ENCODE measurements at places on chromosomes 7 and 10. TPM values are rescaled to one million over a fixed set of nuclear protein-coding genes. Genes with fewer than 3 reads are reported as not detected.
A peak's percentile ranks its signal among the peaks of the same experiment; 100 is the strongest.

DNA sequence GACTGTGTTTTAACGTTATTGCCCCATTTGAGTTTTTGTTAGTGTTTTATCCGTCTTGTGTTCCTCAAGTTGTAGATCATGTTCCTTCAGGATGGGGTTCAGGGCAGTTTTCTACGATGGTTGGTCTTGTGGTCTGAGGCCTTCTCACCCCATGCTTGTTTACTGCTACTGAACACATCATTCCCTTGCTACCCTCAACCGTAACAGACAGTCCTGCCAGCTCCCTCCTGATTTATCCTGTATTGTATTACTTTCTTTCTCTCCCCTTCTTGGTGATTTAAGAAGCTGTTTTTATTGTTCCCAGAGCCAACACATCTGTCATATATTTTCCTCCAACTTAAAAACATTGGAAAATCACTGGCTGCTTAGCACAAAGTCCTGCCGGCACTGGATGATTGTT, 719.8 kb downstream of the INHBA start:
- no peak overlapping the region for H3K27ac ChIP-seq
- no peaks in the 10 kb centered on the region for H3K27me3 ChIP-seq
- H3K36me3 ChIP-seq, result no peaks in the 10 kb centered on the region
- H3K4me1 ChIP-seq, result no peaks in the 10 kb centered on the region
- DNase-seq, result no peak

GRCh38 chr7:32470871-32471270, 19.3 kb downstream of the LSM5 start:
- DNase-seq, result no peak
- H3K27me3 ChIP-seq, result no peaks in the 10 kb centered on the region
- no peaks in the 10 kb centered on the region for H3K36me3 ChIP-seq
- no peaks in the 10 kb centered on the region for H3K4me1 ChIP-seq
- H3K4me3 ChIP-seq, result no peak overlapping the region
- no peak overlapping the region for H3K27ac ChIP-seq

PDZD7 gene
- total RNA-seq, result 1.9 TPM

EFCAB10 gene
- not detected for total RNA-seq

LMTK2 gene
- 10.0 TPM for total RNA-seq

ABCC2 gene
- total RNA-seq, result 0.73 TPM

- peaks cover 11% of the 10 kb centered on the region for H3K4me1 ChIP-seq
- no peaks in the 10 kb centered on the region for H3K36me3 ChIP-seq
- H3K4me3 ChIP-seq, result no peak overlapping the region
- peaks cover 22% of the 10 kb centered on the region for H3K27me3 ChIP-seq
- no peak overlapping the region for H3K27ac ChIP-seq
- no peak for DNase-seq
Observed at GRCh38 chr7:22718200-22718711, 8.7 kb upstream of the IL6 start.

- no peak for DNase-seq
- H3K27ac ChIP-seq, result no peak overlapping the region
- H3K4me1 ChIP-seq, result no peaks in the 10 kb centered on the region
- no peaks in the 10 kb centered on the region for H3K27me3 ChIP-seq
- H3K36me3 ChIP-seq, result no peaks in the 10 kb centered on the region
Observed at GRCh38 chr7:36545291-36545690, 155.6 kb downstream of the ANLN start.

GRCh38 chr10:79459243-79459642, 13.8 kb upstream of the ZCCHC24 start:
- no peak overlapping the region for H3K4me3 ChIP-seq
- DNase-seq, result no peak
- H3K27ac ChIP-seq, result no peak overlapping the region
- H3K4me1 ChIP-seq, result no peaks in the 10 kb centered on the region
- H3K36me3 ChIP-seq, result no peaks in the 10 kb centered on the region

DNA sequence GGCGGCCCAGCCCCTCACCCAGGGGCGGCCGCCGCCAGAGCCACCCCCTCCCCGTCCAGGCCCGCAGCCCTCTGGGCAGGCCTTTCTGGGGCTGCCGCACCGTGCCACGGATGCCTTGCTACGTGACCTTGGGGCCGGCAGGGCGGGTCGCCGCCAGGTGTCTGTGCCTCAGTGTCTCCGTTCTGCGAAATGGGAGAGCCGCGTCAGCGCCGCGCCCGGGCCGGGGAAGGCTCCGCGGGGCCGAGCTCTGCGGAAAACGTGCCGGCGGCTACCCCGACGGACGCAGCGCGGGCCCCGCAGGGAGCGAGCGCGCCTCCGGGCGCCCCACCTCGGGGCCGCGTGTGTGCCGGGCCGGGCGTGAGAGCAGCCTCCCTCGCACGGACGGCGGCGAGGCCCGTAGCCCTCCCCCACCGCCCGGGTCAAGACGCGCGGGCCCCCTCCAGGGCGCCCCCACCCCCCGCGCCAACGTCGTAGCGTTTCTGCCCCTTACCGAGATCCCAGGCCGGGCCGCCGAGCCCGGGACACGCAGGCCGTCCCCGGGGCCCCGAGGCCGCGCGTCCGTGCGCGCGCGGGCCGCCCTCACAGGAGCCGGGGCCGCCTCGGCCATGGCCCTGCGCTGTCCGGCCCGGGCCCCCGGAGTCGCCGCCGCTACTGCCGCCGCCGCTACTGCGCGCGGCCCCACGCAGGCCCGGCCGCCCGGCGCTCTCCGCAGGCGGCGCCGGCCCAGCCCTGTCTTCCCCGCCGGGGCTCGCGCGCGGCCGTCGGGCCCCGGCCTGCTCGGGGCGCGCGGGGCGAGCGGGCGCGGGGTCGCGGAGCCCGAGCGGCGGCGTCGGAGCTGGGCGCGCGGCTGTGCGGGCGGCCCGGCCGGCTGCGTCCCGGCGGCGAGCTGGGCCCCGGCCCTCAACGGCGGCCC, 1.1 kb downstream of the ZNF777 start:
- H3K27me3 ChIP-seq, result peaks cover 20% of the 10 kb centered on the region
- peak overlapping the region; percentile 44 for H3K4me3 ChIP-seq
- no peak overlapping the region for H3K27ac ChIP-seq
- peaks cover 18% of the 10 kb centered on the region for H3K4me1 ChIP-seq

CTAGE4 gene
- 5.3 TPM for total RNA-seq

DNA sequence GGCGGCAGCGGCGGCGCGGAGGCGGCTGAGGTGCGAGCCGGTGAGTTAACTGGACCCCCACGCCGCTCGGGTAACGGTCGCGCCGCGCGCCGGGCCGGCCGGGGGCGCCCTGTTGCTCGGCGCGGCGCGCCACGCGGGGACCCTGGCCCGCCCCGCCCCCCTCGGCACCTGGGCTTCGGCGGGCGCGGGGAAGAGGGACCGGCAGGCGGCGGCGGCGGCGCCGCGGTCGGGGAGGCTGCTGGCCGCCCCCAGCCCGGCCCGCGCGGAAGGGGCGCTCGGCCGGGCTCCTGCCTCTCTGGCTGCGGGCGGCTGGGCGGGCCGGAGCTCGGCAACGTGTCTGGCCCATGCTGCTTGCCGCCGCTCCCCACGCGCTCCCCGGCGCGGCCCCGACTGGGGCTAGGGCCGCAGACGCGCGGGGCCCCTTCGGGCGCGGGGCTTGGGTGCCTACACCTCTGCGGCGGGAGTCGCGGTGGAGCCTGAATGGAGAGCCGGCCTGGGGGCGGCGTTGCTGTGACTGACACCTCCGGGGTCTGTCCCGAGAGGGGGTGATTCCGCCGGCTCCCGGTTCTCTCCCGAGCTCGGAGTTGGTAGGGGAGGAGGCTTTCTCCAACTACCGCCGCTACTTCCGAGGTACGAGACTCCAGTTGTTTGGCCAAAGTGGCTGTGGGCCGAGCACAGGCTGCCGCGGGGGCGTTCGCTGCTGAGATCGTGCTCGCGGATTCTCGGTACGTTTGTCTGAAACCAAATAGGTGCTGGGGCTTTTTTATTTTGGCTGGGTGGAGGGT, 494 bp downstream of the PALS2 start:
- peaks cover 29% of the 10 kb centered on the region for H3K27me3 ChIP-seq
- H3K27ac ChIP-seq, result peak overlapping the region; percentile 37
- H3K4me3 ChIP-seq, result peak overlapping the region; percentile 89

- no peak overlapping the region for H3K4me3 ChIP-seq
- H3K27me3 ChIP-seq, result peaks cover 3% of the 10 kb centered on the region
- H3K27ac ChIP-seq, result no peak overlapping the region
- peaks cover 13% of the 10 kb centered on the region for H3K4me1 ChIP-seq
Observed at GRCh38 chr7:74141705-74142104, 32.5 kb upstream of the EIF4H start.

DNA sequence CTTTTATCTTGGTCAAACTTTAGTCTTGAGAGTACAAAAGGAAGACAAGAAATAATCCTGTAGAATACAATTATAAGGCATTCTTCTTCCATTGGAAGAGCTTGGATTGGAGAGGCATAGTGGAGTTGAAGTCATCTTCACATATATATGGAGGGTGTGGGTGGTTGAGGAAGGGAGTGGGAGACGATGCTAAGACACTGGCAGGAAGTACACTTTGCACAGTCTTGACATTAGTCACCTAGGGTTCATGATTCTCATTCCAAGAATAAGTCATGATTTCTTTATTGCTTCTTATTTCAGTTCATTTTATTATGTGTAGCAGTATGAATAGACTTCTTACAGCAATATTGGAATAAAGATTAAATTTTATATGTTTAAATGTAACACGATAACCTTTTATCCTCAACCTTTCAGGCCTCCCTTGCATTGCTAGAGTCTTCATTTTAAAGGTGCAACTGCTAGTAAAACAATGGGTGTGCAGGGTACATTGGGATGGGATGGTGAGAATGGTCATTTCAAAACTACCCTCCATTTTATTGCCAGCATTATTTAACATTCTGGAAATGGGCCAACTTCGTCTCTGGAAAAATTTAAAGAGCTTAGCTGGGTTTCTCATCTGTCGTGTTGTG, 12.3 kb upstream of the SLC26A3 start:
- peak; percentile 20 for DNase-seq
- H3K27ac ChIP-seq, result no peak overlapping the region

PDCD11 gene
- 39.6 TPM for total RNA-seq

DNA sequence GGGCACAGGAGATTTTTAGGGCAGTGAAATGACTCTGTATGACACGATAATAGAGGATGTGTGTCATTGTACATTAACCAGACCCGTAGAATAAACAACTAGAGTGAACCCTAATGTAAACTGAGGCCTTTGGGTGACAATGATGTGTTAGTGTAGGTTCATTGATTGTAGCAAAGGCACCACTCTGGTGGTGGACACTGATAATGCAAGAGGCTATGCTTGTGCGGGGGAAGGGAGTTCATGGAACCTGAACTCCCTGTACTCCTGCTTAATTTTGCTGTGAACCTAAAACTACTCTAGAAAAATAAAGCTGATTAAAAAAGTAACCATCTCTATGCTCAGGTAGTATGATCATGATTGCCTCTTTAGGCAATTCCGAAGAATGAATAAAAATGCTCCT, 96.3 kb upstream of the VIPR2 start:
- no peak for DNase-seq
- H3K4me1 ChIP-seq, result no peaks in the 10 kb centered on the region
- peaks cover 7% of the 10 kb centered on the region for H3K27me3 ChIP-seq
- no peaks in the 10 kb centered on the region for H3K36me3 ChIP-seq
- no peak overlapping the region for H3K27ac ChIP-seq

POP7 gene
- total RNA-seq, result 35.2 TPM

DNA sequence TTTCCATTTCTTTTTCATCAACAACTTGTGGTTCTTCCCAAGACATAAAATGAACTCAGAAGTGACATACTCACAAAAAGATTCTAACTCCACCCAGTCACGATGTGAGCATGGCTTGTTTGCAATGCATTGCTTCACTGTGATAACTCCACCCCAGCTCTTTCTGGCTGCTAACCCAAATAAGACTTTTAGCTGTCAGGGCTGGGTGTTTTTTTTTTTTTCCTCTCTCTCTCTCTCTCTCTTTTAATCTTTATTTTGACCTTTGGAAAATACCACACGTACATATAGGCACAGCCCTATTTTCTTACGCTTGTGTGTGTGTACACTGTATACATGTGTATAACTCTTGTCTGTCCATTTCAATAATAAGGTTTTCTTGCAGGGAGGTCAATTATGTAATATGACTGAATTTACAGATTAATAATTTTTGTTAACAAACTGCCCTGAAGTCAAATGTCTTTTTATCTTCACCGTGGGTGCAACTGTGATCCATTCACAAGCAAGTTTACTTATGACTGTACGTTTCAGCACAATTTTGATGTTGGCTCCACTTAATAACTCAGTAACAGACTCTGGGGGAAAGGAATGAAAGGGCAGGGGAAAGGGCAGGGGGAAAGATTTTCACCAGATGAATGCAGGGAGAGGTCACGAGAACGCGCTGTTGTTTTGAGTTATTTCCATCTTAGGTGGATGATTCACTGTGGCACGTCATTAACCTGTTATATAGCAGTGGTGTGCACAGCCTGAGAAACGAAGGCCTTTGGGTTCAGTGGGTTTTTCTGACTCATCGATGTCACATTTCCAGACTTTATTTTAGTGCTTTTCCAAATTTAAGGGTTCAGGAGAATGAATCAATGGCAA, 49.1 kb downstream of the APBB1IP start:
- peaks cover 32% of the 10 kb centered on the region for H3K36me3 ChIP-seq
- peak overlapping the region; percentile 64 for H3K4me3 ChIP-seq
- H3K4me1 ChIP-seq, result peaks cover 56% of the 10 kb centered on the region
- peak; percentile 74 for DNase-seq
- H3K27me3 ChIP-seq, result no peaks in the 10 kb centered on the region

- no peaks in the 10 kb centered on the region for H3K4me1 ChIP-seq
- no peak for DNase-seq
- H3K27me3 ChIP-seq, result peaks cover 16% of the 10 kb centered on the region
- no peak overlapping the region for H3K4me3 ChIP-seq
- no peak overlapping the region for H3K27ac ChIP-seq
Observed at GRCh38 chr7:26443751-26444150, 152.1 kb downstream of the SNX10 start.

DNA sequence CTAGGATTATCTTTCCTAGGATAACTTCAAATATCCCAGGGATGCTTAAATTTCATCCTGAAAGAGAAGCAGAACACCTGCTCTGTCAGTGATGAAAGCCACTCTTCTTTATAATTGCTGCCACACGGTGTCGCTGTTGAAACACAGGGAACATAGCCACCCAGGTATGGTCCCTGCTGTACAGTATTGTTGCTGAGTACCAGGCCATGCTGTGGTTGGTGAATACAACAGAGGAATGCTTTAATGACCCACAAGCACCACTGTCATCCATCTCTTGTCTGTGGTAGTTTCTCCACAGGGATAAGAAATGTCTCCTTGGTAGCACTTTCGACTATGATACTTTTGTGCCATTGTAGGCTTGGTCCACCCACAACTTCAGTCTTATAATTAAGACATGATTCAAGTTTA, 70.6 kb upstream of the STARD3NL start:
- H3K27ac ChIP-seq, result no peak overlapping the region
- H3K27me3 ChIP-seq, result peaks cover 27% of the 10 kb centered on the region
- H3K4me3 ChIP-seq, result no peak overlapping the region
- H3K4me1 ChIP-seq, result no peaks in the 10 kb centered on the region
- DNase-seq, result peak; percentile 69
